ENCODE measurements at places on chromosomes 1 and 21. TPM values are rescaled to one million over a fixed set of nuclear protein-coding genes. Genes with fewer than 3 reads are reported as not detected.

SYCP1 gene
- total RNA-seq = not detected

FMOD gene
- total RNA-seq = 6.4 TPM

TFF2 gene
- not detected for total RNA-seq

CFAP57 gene
- total RNA-seq = 0.14 TPM

GBP7 gene
- total RNA-seq = not detected

GPR161 gene
- 2.9 TPM for total RNA-seq

PSMA5 gene
- total RNA-seq = 64.9 TPM
